ENCODE measurements at places on chromosomes 5 and 9.

- no peak for DNase-seq
These were observed 210.2 kb upstream of the TARS1 start for GRCh38 chr5:33230467-33231078.

- DNase-seq, result no peak
These were observed 619.1 kb upstream of the COX7C start for GRCh38 chr5:85998656-85999055.

GRCh38 chr5:140710899-140711552, 10.8 kb downstream of the ZMAT2 start:
- peak; percentile 72 for DNase-seq

GRCh38 chr9:108684288-108685025, 171.3 kb downstream of the ACTL7B start:
- DNase-seq, result no peak

- no peak for DNase-seq
These were observed 20.4 kb downstream of the FOXE1 start for GRCh38 chr9:97873425-97873824.

DNA sequence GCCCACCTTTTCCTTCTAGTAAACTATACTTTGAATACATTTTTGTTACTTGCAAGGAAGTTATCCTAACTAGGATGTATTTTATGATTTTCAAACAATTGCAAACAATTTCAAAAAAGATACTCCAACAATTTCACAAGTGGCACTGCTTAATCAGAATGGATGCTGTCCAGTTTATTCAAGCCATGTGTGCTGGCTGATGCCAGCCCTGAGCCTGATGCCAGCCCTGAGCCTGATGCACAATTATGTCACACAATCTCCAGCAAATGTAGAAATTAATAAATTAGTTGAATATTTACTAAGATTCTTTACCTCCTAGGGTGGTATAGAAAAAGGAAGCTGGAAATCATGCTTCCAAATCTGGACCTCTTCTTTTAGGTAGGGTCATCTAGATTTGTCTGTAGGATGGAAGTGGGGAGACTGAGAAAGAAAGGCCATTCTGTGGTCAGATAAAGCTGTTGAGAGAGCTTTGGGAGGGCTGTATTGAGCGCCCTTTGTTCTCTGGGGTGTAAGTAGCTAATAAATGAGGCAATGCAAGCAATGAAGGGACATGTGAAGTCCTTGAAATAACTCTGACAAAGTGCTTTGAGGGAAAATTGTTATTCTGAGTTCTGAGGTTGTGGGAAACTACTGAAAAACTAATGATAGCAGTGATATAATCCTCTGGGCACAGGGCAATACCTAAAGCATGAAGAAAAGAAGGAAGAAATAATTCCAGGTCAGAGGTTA, 5.8 kb upstream of the C6 start:
- DNase-seq, result no peak

GRCh38 chr5:150035139-150035895, 34.8 kb downstream of the HMGXB3 start:
- DNase-seq, result no peak

GRCh38 chr5:66717455-66718373, 121.5 kb downstream of the MAST4 start:
- no peak for DNase-seq

GRCh38 chr5:9667906-9668305, 37.8 kb upstream of the TAS2R1 start:
- no peak for DNase-seq

GRCh38 chr9:32738501-32739172, 44.7 kb upstream of the TMEM215 start:
- no peak for DNase-seq

DNA sequence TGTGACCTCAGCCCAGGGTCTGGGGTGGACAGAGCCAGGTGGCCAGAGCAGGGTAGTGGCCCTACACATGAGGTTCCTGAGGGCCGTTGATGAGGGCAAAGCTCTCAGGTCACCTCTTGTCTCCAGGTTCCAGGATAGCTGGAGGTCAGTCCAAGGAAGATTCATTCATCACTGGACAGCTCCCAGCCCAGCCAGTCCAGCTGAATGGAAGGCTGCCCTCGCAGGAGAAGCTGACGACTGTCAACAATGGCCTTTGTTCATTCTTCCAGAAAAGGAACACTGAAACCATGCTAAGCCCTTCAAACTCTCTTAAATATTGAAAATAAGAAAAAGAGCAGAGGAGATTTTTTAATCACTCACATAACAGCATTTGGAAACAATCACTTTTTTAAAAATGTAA, 169.7 kb upstream of the TBCA start:
- no peak for DNase-seq

GRCh38 chr5:102856389-102856777, 101.3 kb downstream of the PAM start:
- no peak for DNase-seq

- DNase-seq, result no peak
These were observed 47.7 kb upstream of the ITGA1 start for GRCh38 chr5:52740007-52740406.

- no peak for DNase-seq
These were observed 499.0 kb downstream of the CDH10 start for GRCh38 chr5:24145806-24146205.

DNA sequence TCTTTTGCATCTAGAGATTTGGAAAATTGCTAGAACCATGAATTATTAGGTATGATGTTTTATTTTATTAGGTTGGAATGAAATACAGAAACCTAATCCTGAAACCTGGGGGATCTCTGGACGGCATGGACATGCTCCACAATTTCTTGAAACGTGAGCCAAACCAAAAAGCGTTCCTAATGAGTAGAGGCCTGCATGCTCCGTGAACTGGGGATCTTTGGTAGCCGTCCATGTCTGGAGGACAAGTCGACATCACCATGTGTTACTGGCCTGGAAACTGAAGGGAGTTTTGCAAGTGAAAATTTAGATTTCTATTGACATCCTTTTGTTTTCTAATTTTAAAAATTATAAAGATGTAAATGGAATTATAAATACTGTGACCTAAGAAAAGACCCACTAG, 100.7 kb downstream of the NLN start:
- DNase-seq, result no peak

- no peak for DNase-seq
These were observed 287.5 kb downstream of the KCTD16 start for GRCh38 chr5:144458216-144458615.

DNA sequence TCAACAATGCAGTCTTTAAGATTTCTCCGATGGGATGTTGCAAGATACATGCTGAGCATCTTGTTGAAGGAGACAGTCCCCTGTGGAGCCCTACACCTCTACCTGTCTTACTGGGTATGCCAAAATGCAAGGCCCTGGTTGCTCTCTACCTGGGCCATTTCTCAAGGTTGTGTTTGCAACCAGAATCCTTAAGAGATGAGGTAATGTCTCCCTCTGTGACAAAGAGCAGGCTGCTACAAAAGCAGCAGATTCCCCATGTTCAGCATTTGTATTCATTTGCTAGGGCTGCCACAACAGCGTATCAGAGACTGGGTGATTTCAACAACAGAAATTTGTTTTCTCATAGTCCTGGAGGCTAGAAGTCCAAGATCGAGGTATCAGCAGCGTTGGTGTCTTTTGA, 138.4 kb upstream of the RPS23 start:
- DNase-seq, result no peak

DNA sequence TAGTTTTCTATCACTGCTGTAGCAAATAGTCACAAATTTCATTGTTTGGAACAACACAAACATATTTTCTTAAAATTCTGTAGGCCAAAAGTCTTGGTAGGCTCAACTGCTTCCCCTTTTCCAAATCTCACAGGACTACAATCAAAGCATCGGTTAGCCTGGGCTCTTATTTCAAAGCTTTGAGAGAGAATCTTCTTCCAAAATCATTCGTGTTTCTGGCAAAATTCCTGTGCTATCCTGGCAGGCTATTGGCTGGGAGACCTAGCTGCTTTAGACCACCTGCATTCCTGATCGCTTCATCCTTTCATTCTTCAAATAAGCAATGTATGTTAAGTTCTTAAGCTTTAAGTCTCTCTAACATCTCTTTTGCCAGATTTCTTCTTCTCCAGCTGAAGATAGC, 629.8 kb upstream of the CDH18 start:
- no peak for DNase-seq

DNA sequence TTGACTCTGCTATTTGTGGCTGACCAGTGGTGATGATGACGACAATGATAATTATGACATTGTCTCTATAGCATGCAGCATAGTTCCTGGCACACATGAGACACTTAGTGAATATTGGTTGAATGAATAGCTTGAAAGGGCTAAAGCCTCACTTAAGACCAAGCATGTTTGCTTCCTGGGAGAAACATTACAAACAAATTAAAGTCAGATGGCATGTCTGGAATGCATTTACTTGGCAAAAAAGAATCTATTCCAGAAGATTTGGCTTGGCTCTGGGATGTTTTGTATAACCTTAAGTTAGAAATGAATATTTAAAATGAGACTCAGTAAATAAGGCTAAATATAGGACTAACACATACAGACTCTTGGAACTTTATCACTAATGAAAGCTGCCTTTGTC, 21.6 kb downstream of the GAS1 start:
- no peak for DNase-seq

- no peak for DNase-seq
These were observed 33.0 kb downstream of the TBCA start for GRCh38 chr5:77743181-77743580.

DNA sequence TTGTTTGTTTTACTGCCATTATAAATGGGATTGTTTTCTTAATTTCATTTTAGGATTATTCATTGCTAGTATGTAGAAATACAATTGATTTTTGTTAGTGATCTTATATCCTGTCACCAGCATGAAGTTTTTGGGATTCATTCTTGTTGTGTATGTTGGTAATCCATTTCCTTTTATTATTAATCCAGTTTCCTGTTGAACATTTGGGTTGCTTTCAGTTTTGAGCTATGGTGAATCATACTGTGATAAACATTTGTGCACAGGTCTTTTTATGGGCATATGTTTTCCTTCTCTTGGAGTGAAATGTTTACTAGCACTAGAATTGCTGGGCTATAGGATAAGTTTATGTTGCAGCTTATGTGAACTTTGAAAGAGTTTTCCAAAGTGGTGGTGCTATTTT, 69.6 kb downstream of the MAN2A1 start:
- DNase-seq, result no peak

GRCh38 chr9:95808011-95808410, 67.5 kb upstream of the ERCC6L2 start:
- DNase-seq, result no peak

DNA sequence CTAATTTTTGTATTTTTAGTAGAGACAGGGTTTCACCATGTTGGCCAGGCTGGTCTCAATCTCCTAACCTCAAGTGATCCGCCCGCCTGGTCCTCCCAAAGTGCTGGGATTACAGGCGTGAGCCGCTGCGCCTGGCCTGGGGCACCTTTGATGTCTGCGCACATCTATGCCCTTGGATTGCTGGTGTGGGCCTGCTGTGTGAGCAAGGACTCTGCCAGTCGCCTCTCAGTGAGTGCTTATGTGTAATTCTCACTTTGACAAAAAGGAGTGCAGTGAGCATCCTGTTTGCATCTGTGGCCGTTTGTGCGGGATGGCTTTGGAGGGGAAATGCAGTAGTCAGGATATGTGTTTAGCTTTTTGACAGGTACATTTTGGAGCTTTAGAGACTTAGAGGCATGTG, 9.4 kb downstream of the WDR5 start:
- DNase-seq, result no peak

DNA sequence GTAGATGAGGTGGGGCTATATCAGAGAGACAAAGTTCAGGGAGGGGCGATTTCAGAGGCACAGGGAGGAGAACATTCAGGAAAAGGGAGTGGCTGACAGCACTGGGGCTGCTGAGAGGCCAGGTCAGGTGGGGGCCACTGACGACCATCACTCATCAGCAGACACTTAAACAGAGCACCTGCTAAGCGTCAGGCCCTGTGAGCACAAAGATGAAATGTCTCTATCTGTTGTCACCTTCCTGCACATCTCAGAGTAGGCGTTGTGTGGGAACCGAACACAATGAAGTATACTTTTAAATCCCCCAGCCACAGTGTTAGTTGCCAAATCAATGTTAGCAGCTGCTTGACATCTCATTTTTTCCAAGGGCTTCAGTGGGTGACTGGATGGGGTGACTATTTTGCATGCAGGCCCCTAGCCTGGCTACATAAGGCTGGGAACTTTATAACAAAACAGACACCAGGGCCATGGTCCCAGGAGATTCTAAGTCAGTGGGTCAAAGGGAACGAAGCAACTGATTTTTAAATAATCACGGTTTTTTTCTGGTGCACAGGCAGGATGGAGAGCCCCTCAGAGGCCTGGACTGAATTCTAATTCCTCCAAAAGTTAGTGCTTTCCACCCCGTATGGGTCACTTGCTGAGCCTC, 31.1 kb upstream of the ANKRD18A start:
- DNase-seq, result no peak

DNA sequence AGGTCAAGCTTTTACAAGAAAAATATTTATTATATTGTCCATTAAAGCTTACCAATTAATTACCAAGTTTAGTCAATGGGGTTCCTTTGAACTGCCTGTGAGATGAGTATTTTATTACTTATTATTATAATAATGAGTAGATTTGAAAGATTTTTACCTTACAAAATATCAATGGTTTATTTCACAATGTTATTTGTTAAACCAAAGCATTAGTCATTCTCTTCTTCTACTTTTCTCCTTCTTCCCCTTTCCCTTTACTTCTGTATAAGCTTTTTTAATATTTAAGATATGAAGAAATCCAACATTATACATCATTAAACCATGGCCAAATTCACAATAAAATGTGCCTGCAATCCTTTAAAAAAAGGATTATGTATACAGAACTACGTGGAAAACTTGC, 369.5 kb downstream of the ARL15 start:
- no peak for DNase-seq

- DNase-seq, result no peak
These were observed 6.6 kb upstream of the ARSI start for GRCh38 chr5:150309101-150309885.

DNA sequence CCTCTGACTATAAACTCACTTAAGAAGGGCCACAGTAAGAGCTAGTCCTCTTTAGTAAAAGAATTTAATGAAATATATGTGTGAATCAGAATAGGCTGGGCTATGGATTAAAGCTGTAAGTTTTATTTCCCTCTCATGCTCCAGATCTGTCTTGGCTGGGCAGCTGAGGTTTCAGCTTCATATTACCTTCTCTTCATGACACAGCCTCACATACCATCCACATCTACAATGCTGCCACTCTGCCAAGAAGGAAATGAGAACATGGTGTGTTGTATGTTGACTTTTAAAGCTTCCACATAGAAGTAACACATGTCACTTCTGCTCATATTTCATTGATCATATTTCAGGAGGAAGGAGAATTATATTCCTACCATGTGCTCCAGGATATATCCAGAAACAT, 776.0 kb upstream of the ACO1 start:
- DNase-seq, result no peak

DNA sequence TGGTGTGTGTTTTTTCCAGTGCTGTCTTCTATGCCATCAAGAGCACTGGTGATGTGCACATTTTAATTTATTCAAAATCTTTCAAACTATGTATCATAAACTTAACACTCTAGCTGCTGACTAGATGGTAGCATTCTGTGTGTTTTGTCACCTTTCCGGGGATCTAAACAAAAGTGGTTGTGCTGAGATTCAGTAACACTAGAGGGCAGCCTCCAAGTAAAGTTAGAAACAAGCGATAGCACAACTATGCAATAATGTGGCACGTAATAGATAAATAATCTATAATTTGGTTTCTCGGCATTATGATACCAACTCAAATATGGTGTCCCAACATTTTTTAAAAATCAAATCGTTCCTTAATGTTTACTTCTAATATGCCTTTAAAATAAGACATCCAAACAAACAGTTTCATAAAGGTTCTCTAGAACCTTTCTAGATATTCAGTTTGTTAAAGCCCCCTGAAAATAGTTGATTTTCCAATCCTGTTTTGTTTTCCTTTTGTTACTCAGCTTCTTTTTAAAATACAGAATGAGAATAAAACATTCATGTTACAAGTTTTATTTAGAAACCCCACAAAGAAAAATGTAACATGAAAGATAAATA, 16.9 kb downstream of the SEMA6A start:
- no peak for DNase-seq
